ENCODE measurements at places on chromosomes 2 and 18.

- DNase-seq = peak; percentile 38
These were observed 854 bp downstream of the GPR155 start for GRCh38 chr2:174485788-174486562.

DNA sequence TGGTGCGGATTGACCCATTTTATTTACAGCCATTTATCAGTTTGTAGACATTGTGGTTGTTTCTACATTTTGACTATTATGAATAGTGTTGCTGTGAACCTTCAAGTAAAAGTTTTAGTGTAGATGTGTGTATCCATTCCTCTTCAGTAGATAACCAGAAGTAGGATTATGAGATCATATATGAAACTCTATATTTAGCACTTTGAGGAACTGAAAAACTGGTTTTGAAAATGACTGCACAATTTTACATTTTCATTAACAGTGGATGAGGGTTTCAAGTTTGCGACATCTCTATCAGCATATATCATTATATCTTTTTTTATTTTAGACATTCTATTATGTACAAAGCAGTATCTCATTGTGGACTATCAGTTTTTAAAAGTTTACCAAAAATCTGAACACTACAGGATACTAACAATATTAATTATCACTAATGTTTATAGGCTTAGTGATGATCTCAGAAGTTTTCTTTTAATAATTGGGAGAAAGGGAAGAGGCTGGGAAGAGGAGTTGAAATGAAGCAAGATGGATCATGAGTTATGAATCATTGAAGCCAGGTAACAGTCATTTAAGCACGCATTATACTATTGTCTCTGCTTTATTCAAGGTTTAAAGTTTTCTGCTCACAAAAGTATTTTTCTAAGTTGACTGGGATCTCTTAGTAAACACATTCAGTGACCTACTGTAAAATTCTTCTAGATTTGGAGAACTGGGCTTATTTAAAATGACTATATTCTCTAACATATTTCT, 329.0 kb upstream of the LRATD1 start:
- DNase-seq = no peak

DNA sequence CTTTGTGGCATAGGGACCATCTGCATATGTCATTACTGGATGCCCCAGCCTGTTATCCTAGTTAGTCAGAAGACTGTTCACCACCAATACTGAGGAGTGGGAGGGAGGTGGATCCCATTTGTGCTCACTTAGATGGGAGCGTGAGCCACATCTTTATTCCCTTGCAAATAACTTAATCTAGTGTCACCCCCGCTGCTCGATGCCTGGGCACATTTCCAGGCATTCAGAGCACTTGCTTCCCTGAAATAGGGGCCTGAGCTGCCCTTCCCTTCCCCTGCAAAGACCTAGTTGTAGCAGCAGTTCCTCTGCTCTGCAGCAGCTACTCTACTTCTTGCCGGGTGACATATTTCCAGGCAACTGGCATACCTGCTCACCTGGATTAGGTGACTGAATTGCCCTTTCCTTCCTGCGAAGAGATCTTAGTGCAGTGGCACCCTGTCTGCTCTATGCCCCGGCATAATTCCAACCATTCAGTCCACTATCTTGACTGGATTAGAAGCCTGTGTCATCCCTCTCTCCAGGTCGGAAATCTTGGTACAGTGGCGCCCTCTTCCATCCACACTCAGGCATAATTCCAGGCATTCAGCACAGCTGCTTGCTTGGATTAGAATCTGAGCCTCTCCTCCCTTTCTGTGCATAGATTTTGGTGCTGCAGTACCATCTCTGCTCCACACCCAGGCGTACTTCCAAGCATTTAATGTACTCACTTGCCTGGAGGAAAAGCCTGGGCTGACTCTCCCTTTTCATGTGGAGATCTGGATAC, 1389.1 kb upstream of the TMEFF2 start:
- DNase-seq = no peak

DNA sequence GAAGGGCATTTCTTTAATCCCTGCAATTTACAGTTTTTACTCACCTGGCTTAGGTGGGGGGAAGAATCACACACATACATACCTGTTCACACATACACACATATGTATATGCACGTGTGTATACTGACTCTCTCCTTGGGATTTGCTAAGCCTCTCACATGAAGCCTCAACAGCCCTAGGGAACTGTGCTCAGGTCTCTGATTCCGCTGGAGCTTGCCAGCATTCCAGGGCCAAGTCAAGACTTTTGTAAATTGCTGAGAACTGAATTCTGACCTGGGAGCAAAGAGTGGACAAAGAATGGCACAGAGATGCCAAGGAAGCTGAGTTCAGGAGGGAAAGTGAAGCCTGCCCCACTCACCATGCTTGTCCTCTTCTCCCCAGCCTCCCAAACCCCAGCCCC, 177.3 kb downstream of the TMEM247 start:
- no peak for DNase-seq

DNA sequence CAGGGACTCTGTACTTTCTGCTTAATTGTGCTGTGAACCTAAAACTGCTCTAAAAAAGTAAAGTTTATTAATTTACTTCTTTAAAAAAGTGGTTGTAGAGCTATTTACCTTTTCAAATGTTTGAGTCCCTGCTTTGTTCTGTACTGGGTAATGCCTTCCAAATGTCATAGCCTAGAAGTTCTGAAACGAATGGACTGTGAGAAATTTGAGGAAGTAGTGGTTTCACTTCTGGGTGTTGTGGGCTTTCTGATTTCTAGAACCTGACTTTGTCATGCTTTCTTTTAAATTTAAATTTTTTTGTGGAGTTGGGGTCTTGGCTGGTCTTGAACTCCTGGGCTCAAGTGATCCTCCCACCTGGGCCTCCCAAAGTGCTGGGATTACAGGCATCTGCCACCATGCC, 44.6 kb downstream of the SMAD4 start:
- DNase-seq = peak; percentile 14

DNA sequence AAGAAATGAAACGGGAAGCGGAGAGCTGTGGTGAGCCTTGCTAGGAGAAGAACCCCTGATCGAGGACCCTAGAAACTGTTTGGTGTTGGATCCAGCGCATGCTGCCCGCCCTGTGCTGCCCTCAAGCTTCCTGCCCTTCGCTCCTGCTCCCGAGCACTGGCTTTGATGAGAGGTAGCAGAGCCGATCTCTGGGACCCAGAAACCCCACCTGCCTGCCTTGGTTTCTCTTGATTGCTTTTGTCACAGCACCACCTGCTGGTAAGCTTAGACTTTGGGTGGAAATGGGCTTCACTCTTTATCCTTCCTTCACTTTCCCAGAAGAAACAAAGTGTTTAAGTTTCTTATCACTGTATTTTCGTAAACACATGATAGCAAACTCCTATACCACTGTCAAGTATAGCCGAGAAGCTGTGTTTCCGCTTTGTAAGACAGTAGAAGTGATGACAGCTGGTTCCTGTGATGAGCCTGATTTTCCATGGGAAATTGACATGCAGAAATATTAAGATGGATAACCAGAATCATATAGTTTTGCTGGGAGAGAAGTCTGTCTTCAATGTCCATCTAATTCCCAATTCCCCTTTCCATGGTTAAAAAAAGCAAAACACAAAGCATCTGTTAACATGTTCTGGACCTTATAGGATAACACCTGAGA, 267.4 kb downstream of the PHLPP1 start:
- peak; percentile 74 for DNase-seq

- DNase-seq = peak; percentile 9
These were observed 108.9 kb downstream of the THSD7B start for GRCh38 chr2:136874258-136874657.

DNA sequence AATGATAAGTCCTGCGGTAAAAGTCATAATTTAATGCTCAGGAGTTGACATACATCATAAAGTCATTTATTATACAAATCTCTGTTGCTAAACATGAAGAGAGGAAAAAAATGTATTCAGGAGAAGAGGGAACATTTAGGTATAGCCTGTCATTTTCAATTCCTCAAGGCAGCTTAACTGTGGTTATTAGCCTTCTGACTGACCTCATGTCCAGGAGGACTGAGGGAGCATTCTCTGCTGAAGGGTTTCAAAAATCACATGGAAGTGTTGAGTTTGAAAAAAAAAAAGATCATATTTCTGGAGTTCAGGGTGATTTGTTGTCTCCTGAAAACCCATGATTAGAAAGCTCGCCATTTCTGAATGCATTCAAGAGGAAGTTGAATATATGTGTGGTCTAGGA, 1371.1 kb upstream of the LRRTM1 start:
- DNase-seq = no peak

- DNase-seq = no peak
These were observed 187.5 kb downstream of the LTBP1 start for GRCh38 chr2:33134086-33134771.

- no peak for DNase-seq
These were observed 94.2 kb upstream of the STPG4 start for GRCh38 chr2:47249157-47249900.

DNA sequence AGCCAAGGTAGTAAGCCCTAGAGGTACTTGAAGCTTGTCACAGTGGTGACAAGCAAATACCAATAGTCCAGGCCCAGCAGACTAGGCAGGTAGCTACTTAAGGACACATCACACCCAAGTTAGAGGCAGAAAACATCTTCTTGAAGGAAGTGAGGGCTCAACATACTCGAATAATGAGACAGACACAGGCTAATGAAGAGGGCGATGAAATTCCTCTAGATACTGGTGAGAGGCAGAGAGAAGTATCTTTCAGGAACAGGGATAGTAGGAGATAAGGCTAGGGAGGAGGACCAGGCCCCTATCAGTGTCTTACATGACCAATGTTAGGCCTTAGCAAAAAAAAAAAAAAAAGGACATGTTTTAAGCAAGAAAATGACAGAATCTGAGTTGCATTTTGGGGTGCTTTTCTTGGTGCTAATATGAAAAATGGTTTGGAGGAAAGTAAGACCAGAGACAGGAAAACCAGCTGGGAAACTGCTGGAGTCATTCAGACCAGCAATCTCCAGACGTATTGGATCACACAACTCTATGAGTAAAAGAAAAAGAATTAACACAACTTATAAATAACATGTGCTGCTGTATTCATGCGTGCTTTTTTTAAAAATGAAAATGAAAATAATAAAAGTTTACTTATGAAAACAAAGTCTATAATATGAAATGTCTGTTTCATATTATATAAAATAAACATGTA, 37.7 kb downstream of the COBLL1 start:
- no peak for DNase-seq

DNA sequence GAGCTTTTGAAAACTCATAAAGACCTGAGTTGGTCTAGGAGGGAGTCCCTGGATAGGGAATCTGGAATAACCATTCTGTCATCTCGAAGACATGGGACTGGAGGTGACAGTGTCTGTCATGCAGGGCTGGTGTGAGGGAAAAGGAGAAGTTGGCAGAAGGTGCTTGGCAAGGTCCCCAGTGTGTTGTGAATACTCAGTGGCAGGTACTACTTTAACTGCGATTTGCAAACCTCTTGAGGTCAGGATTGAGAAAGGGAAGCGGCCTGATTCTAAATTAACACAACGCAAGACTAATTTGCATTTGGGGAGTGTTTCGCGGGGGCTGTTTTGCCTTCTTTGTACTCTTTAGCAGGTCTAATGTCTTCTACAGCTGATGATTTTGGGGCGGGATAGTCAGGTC, 77.0 kb upstream of the TMEM200C start:
- DNase-seq = no peak

- DNase-seq = peak; percentile 63
These were observed 24.4 kb downstream of the PUM2 start for GRCh38 chr2:20326163-20326780.

DNA sequence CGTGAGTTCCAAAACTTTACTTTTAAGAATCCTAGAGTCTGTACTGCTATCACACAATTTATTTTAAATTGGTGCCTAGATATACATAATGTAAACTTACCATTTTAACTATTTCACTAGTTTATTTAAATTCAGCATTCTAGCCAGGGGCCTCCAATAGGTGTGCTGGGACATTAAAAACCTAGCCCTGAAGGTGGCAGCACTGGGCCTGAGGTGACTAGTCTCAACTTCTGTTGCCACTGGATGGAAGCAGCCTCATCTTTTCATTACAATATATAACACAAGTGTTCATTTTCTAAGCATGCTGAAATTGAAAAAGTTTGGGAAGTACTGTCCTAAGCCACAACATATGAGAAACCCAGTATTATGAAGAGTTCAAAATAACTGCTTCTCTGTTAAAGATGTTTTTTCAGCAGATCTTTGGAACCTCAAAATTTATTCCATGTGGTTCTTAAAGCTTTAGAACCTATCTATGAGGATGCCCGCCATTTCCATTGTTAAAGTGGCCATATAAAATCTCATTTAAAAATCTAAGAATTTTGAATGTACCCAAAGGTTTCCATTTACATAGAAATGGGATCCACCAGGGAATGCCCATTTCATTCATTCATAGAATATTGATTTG, 2.9 kb upstream of the RBBP8 start:
- peak; percentile 85 for DNase-seq

- no peak for DNase-seq
These were observed 115.8 kb downstream of the POLE4 start for GRCh38 chr2:75074228-75074627.

GRCh38 chr2:203972066-203972465, 35.5 kb downstream of the ICOS start:
- no peak for DNase-seq

DNA sequence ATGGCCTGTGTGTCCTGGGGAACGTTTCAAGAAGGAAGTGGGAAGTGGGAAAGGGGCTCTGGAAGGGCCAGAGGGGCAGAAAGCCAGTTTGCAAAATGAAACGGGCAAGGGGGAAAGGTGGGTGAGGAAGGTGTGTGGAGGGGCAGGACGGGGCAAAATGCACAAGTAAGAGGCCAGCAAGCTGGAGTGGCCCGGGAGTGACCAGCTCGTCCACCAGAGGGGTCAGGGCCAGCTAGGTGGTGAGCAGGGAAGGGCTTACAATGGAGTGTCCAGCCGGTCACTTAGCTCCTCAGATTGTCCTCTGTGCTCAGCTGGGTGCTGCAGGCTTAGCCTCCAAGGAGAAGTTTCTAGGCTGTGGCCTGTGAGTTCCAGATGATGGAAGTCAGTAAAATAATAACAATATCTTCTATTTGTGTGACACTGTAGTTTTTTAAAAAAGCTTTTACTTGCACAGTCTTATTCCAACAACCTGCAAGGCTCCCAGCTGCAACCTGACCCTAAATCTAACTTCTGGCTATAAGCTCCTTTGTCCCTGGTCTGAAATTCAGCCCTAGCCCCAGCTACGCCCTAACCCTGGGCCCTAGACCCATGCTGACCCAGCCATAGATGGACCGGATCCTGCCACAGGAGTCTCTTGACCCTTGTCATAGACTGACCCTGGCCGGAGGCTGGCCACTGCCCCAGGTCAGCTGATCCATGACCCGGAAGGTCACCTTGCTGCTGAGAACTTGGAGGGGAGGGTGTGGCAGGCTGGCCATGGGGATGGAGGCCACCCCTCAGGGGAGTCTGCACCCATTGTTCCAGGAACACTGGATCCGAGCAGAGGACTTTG, 29.2 kb downstream of the MYO7B start:
- no peak for DNase-seq

- DNase-seq = no peak
These were observed 11.8 kb upstream of the KCMF1 start for GRCh38 chr2:84959095-84959565.

DNA sequence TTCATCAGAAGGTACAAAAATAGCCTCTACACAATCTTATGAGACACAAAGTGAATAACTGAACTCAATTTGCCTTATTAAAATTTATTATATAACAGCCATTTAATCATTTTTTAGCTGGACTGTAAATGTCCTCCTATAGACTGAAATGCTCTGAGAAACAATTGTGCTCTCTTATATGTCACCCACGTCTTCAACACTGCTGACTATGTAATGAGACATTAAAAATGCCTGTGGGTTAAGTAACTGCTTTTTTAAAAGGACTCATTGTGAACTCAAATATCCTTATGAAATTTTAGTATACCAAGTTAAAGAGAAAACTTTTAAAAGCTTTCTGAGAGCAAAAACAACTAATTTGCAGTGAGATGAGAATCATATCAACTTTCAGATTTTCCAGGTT, 10.4 kb upstream of the GALNT1 start:
- no peak for DNase-seq

GRCh38 chr2:220278022-220278421, 650.6 kb downstream of the SLC4A3 start:
- no peak for DNase-seq
